ENCODE measurements at places on chromosomes 7 and 10.

- DNase-seq: no peak
Measured at GRCh38 chr10:69492746-69493462, 41.6 kb downstream of the TSPAN15 start.

DNA sequence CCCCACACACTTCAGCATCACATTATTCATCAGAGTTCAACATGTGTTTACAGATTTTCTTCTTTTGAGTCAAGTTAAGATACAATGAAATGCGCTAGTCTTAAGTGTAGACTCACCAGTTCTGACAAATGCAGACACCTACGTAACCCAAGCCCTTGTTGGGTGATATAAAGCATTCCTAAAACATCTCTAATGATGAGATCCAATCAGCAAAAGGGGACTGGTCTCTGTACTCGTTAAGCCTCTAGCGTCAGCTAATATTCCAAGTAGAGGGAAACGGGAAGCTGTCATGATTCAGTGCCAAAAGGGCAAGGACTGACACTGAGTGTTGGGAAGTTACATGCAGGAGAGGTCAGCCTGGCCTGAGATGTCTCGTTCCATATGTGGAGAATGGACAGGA, 38.7 kb upstream of the TRIL start:
- DNase-seq: no peak

DNA sequence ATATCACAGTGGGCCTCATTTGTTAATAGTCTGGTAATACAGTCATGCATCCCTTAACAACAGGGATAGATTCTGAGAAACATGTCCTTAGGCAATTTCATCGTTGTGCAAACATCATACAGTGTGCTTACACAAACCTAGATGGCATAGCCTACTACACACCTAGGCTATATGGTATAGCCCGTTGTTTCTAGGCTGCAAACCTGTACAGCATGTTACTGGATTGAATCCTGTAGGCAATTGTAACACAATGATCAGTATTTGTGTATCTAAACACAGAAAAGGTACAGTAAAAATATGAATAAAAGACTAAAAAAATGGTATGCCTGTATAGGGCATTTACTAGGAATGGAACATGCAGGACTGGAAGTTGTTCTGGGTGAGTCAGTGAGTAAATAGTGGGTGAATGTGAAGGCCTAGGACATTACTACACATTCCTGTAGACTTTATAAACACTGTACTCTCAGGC, 12.0 kb upstream of the RHOBTB1 start:
- no peak for DNase-seq

DNA sequence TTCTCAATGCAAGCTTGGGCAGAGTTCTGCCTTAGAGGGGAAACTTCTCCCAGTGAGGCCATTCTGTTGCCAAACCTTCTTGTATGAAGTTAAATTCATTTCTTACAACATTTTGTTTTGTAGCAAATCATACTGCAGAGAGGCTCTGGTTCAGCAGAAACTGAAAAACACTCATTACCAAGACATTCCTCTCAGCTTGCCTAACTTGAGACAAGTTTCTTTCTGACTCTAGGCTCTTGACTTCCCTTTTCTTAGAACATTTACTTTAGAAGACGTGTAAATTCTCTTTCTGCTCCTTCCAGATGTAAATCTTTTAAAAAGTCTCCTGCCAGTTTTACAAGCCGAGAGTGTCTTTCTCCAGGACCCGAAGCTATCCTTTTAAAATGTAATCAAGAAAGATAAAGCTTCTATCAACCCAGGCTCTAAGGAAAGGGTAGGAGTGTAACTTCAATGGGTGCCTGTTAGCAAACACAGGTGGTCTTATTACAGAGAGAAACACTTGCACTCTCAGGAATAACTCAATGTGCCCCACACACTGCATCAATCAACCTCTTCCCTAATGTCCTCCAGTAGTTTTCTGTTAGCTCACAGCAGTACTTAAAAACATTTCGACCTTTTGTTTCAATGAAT, 80.5 kb upstream of the TAS2R16 start:
- peak; percentile 46 for DNase-seq

GRCh38 chr10:69802424-69803161, 887 bp downstream of the COL13A1 start:
- no peak for DNase-seq

GRCh38 chr10:17445400-17445998, 8.9 kb downstream of the ST8SIA6 start:
- no peak for DNase-seq

DNA sequence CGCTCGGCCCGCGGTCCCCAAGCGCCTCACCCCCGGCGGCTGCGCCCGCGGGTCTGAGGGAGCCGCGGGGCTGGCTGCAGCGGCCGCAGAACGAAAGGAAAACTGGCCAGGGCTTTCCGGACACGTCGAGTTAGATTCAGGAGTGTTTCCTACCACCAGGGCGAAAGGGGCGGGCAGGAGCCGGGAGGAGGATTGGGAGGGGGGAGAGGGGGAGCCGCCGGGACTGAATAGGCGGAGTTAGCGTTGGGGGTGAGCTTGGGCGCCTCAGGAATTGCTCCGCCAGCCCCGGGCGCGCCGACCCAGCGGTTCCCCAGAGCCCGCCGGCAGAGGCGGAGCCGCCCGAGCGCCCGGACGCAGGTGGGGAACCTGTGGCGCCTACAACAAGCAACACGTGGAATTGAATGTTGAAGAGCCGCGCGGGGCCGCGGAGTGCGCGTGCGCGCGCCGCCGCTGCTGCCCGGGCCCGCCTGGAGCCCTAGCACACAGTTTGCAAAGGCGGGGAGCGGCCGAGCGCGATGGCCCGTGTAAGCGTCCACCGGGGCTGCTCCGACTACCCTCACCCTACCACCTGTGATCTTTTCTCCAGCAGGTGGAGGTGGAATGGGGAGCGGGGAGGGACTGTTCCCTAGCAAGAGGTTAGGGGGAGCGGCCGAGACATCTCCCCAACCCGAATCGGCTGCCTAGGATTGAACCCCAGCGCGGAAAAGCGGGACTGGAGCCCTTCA, at the start of gene CADPS2:
Gene CADPS2 (minus strand): TSS at position 104 of the 725 bp plus-strand sequence. CDS start 123 bp downstream, outside the sequence.
- no peak for DNase-seq

DNA sequence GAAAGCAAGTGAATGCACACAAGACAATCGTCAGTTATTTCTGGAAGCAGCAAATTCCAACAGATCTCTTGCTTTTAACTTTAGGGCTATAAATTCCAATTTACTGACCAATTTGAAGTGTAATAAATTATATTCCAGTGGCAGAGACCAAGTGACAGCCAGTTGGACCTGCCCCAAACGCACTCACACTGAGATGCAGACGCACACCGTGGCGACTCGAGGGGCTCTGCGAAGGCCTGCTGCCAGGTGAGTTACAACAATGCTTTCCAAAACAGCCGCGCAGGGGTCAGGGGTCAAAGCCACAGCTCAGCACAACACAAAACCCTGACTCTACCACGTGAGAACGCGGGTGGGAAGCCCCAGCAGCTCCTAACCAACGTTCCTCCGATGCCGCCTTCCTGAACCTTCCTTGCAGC, 97.4 kb downstream of the ZRANB1 start:
- no peak for DNase-seq

DNA sequence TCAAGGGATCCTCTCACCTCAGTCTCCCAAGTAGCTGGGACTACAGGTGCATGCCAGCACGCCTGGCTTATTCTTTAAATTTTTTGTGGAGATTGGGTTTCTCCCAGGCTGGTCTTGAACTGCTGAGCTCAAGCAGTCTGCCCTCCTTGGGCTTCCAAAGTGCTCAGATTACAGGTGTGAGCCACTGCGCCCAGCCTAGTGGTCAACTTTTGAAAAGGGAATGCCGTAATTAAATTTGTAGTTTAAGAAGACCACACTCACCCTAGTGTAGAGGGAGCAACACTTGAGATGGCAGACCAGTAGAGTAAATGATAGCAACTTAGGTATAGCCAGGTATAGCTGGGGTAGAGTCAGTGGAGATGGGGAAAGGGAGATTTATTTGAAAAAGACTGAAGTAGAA, 17.6 kb downstream of the ZRANB1 start:
- DNase-seq: no peak

DNA sequence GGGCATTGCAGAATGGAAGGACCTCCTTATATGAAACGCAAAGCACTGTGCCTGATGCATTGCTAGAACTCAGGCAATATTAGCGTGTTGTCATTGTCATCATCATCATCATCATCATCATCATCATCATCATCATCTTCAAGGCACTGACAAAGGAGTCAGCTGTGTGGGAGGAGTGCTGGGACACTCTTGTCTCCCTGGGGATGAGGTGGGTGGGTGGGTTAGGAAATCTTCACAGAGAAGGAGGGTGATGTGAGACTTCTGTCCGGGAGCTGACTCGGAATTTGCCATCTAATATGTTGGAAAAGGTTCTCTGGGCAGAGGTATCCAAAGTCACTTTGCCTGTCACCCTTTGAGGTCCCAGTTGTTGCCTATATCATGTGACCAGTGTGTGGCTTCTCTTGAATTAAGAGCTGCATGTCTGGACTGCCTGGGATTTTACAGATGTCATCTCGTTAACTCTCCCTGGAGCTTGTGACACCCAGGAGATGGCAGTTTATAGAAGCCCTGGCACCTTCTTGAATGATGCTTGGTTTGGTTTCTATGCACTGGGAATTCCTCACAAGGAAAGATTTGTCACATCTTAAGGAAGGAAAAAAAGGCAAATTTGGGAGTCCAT, 7.1 kb downstream of the HTRA1 start:
- peak; percentile 45 for DNase-seq

DNA sequence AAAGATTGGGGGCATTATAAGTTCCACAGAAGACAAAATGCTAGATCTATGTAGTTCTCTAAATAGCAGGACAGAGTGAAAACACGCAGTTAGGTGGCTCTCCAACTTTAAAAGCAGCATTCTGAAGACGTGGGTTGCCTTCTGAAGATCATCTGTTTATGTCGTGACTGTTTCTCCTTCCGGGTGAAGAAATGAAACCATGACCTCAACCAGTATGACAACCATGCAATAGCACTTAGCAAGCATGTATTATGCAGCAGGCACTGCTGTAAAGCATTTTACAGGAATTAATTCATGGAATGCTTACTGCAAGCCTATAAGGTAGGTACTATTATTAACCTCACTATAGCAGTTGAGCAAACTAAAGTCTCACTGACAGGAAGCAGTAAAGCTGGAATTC, 125.2 kb downstream of the SLC25A13 start:
- DNase-seq: no peak

DNA sequence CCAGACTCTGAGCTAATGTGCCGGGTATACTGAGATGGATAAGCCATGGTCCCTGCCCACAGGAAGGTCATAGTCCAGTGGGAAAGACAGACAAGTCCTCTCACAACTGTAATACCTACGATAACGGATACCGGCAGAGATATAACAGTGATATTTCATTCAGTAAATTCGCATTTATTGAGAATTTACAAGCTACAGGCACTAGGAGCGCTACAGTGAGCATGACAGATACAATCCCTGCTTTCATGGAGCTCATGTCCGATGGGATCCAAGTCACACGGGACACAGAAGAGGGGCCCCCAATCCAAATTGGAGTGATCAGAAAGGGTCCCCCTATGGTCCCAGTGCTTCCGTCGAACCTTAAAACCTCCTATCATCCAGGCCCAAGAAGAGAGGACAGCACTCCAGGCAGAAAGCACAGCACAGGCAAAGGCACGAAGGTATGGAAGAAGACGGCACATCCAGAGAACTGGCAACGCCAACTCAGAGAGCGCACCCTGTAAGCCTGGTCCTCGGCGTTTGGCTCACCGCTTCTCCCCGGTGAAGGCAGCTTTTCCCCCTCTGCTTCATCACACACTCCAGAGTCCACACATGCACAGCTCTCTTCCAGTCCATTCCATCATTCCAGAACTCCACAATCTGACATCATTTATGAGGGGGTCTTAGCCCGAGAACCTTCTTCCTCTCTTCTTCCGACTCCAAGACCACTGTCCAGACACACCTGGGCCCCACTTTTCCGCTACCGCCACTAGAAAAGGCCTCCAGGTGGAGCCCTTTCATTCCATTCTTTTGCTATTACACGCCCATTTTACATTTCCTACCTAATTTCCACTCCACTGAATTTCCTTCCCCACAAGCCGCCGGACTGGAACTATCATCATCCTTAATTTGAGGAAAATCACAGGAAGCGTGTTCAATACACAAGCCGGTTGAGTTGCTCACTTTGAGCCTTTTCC, 47.8 kb upstream of the NKX2-3 start:
- no peak for DNase-seq

GRCh38 chr10:72329290-72330068, 25.2 kb downstream of the DNAJB12 start:
- no peak for DNase-seq

GRCh38 chr10:132436861-132437410, 39.9 kb downstream of the PWWP2B start:
- no peak for DNase-seq

DNA sequence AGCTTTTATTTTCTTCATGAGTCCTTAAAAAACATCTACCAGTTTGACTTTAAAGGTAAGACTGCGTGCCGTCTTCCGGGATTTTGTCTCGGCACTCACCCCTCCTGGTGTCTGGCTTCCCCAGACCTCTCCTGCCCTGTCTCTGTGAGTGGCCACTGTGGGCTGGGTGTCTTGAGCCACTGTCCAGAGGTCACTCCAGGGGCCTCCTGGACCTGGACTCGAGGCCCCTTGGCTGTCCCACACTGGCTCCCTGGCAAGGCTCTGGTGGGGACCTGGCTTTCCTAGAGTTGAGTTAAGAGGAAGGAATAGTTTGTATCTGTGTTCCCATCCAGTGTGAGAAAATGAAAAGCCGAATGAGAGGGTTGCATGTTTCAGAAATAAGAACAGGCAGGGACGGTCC, 95.5 kb downstream of the NKX6-2 start:
- no peak for DNase-seq

- no peak for DNase-seq
Measured at GRCh38 chr10:34612938-34613337, 202.2 kb downstream of the PARD3 start.

DNA sequence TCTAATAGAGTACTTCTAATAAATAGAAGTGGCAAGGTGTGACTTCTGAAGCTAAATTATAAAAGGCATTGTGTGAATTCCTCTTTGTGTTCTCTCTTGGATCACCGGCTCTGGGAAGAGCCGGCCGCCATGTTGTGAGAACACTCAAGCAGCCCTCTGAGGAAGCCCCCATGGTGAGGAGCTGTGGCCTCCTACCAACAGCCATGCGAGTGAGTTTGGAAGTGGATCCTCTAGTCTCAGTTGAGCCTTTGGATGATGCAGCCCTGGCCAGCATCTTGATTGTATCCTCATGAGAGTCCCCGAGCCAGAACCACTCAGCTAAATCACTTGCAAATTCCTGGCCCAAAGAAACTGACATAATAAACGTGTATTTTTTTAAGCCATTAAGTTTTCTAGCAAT, 94.5 kb upstream of the CARD11 start:
- no peak for DNase-seq

GRCh38 chr7:128221929-128222403, 19.1 kb upstream of the LEP start:
- peak; percentile 26 for DNase-seq

- DNase-seq: no peak
Measured at GRCh38 chr10:79505829-79506228, 6.5 kb upstream of the EIF5AL1 start.

DNA sequence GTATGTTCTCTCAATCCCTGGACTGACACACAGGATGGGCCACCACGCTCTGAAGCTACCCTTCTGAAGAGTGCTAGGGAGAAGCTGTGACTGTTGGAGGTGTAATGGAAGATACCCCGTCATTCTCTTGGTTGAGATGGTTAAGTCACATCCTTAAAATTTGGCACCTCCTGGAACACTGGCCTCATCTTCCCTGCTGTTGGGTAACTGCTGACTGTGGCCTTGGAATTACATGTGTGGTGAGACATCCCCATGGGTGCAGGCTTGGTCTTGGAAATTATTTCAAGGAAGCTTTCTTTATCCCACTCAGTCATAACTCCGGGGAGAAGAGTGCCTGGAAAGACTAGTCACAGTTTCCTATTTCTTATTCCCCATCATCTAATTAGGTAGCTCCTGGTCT, 62.0 kb downstream of the LRMDA start:
- no peak for DNase-seq

- DNase-seq: no peak
Measured at GRCh38 chr7:93977211-93977950, 26.8 kb downstream of the BET1 start.

Data from MV-4-11 (cell line).